LHCN-M2 (cell line): ENCODE measurements at places on chromosomes 2 and 18.

- DNase-seq, result peak; percentile 12
Measured at GRCh38 chr2:25711675-25712354, 38.4 kb upstream of the DTNB start.

GRCh38 chr18:2869207-2869606 lies 22.4 kb downstream of the EMILIN2 start:
- DNase-seq, result no peak

- DNase-seq, result peak; percentile 82
Measured at GRCh38 chr2:85605406-85606115, 3.1 kb upstream of the TMEM150A start.

- DNase-seq, result no peak
Measured at GRCh38 chr2:203656522-203657287, 49.7 kb upstream of the CD28 start.

- no peak for DNase-seq
Measured at GRCh38 chr18:71450257-71450656, 1093.9 kb downstream of the CBLN2 start.

- peak; percentile 80 for DNase-seq
Measured at GRCh38 chr2:11829324-11829946, 83.0 kb downstream of the LPIN1 start.

- DNase-seq, result no peak
Measured at GRCh38 chr18:45284174-45284573, 331.1 kb upstream of the SLC14A2 start.

DNA sequence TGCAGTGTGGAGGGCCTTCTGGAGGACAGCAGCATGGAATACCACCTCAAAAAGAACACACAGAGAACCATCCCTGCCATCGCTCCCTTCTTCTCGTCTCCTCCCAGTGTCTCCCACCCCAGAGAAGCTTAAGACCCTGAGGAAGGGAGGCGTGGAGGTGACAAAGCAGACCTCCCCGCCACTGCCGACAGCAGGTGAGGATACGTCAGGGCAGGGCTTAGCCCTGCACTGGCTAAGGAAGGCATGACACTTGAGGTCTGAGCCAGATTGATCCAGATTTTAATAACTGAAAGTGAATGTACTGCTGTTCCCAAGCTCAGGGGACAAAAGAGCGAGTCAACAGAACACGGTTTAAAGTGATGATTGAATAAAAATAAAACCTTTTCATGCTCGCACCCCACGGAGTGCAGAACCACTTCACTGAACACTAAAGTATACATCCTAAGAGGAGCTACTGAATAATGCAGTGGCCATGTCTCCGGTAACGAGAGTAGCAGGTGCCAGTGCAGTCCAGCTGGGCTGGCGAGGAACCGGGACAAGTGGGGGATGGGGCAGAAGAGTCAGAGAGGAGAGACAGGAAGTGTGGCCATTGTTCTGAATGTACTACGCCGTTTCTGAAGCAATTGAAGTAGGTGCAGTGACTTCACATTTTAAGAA lies 391.0 kb downstream of the CDH2 start:
- no peak for DNase-seq

- DNase-seq, result no peak
Measured at GRCh38 chr2:191117341-191117740, 33.5 kb downstream of the STAT4 start.

GRCh38 chr2:161250864-161251436 lies 57.3 kb upstream of the PSMD14 start:
- peak; percentile 48 for DNase-seq

GRCh38 chr2:16828044-16828827 lies 162.6 kb upstream of the CYRIA start:
- DNase-seq, result no peak

- peak; percentile 95 for DNase-seq
Measured at GRCh38 chr2:229141424-229142025, 129.6 kb downstream of the PID1 start.

- no peak for DNase-seq
Measured at GRCh38 chr2:239884875-239885274, 140.3 kb downstream of the NDUFA10 start.

GRCh38 chr2:216113572-216113971 lies 4.4 kb downstream of the XRCC5 start:
- peak; percentile 76 for DNase-seq

GRCh38 chr2:31696068-31696467 lies 115.3 kb upstream of the SRD5A2 start:
- DNase-seq, result no peak
